Colonic mucosa (tissue), 4 donors: ENCODE measurements at places on chromosomes 4 and X. TPM values are rescaled to one million over a fixed set of nuclear protein-coding genes. Genes with fewer than 3 reads are reported as not detected.

Gene PCDH11X
- 0.05 TPM for total RNA-seq

DNA sequence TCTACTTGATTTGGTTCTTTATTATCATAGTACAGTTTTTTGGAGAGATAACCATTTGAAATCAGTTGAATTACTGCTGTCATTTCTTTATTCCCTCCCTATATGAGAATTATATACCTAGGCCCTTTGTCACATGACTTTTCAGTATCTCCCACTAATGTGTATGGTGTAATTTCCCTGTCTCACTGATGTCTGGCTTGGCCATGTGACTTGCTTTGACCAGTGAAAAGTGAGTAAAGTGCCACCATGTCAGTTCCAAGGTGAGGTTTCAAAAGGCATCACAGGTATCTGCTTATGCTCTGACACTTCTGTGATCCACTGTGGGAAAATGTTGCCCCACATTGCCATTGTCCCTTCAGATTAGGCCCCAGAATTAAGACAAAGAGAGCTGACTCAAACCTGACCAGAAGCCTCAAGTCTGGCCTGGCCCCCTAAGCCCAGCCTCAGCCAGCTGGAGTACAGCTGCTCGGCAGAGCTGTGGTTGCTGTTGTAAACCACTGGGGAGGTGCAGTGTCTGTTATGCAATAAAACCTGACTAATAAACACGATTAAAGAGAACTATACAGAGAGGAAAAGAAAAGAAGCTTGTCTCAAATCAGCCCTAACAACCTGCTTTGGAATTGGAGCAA, 27.5 kb downstream of the SETD7 start:
- peak; percentile 29 for DNase-seq

DNA sequence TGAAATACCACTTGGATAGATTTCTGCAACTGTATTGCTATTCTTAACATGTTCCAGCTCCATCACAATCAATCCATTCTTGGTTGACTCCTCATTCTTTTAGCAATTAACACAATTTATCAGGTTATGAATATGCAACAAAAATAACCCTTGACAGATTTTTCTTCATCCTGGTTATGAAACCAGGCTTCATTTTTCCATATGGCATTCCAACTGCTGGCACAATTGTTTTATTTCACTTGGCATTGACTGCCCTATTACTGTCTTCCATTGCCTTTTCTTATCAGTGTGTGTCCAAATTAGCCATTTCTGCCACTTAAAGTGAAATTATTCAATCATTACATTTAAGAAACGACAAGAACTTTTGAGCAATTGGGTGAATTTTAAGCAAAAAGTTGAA, 388.8 kb upstream of the EPHA5 start:
- no peak for DNase-seq

DNA sequence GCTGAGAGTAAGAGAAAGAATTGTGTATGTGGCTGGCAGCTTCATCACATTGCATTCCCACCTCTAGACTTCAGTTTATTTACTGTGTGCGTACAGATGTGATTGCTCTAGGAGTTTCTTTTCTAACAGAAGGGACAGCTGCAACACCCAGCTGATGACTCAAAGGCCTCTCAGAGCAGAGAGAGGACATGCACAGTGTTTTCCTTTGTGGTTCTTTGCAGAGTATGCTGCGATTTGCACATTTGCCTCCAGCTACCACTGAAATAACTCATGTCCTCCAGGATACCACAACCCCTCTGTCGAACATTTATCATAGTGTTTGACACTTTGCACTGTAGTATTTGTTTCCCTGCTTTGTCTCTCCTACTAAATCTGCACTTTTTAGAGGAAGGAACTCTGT, 294.1 kb downstream of the STIM2 start:
- DNase-seq: no peak

DNA sequence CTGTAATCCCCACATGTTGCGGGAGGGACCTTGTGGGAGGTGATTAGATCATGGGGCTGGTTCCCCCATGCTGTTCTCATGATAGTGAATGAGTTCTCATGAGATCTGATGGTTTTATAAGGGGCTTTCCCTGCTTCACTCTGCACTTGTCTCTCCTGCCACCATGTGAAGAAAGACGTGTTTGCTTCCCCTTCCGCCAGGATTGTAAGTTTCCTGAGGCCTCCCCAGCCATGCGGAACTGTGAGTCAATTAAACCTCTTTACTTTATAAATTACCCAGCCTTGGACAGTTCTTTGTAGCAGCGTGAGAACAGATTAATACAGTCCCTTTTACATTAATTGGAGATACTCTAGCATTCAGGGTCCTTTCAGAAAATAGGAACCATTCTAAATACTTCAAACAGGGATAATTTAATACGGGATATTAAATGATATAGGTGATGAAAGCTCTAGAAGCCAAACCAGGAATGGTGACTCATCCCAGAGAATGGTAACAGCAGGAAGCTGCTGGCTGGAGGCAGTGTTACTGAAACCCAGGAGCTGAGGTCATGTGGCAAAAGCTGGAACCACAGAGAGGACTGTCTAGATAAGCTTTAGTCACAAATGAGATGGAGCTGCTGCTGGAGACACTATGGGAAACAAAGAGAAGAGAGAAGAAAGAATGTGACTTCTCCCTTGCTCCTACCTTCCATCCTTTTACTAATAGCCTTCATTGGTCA, 57.3 kb downstream of the GSTCD start:
- no peak for DNase-seq

Gene C4orf54
- total RNA-seq: 0.27 TPM

GRCh38 chrX:96376266-96376665, 308.4 kb upstream of the DIAPH2 start:
- DNase-seq: no peak

Gene NEXMIF
- total RNA-seq: 0.82 TPM

DNA sequence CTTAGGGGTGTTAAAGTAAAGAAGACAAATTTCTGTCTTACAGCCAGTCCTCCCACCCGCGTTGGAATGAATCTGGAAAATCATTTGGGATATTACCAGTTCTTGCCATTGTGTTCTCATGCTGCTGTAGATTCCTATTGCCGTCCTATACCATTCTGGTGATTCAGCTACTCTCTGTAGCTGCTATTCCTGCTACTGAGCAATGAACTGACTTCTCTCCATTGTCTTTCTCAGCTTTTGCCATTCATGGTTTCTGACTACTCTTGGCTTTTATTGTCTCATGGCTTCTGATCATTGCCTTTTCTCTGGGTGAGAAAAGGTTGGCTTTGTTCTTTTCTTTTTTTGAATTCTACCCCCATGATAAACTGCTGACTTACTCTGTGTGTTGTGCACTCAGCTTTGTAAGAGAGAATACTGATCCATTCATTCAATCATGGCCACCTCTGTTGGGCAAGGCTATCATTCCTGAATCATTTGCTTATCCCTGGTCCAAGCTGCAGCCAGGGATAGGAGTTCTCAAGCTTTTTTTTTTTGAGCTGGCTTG, 27.7 kb upstream of the METAP1 start:
- DNase-seq: no peak

DNA sequence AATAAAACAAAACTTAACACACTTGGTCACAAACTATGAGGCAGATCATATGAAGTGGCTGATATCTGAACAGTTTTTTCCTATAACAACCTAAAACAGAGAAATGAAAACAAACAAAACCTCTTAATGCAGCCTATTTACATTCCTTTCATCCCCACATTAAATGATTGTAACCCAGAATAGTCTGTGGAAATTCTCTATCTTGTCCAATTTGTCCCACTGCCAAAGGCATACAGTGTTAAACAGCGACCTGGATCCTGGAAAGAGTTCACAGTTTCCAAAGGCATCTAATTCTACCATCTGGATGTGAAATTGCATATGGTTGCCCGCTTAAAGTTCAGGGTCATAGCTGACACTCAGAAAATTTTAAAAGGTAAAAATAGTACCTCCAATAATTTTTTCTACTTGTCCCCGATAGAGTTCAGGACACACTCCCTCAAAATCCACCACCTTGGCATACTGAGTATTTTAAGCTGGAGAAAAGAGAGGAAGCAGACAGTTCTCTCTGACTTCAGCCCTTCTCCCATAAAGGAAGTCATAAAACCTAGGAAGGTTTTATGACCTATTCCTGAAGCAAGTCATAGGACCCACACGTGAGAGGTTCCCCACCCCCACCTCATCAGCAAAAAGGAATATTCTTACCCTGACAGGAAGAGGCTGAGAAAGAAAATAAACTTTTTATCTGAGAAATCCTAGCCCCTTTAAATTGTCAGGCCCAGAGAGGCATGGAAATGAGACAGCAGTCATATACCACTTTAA, 270.2 kb downstream of the PAPSS1 start:
- peak; percentile 35 for DNase-seq

- DNase-seq: peak; percentile 65
These were observed 29.2 kb upstream of the CCNI start for GRCh38 chr4:77104791-77105540.

DNA sequence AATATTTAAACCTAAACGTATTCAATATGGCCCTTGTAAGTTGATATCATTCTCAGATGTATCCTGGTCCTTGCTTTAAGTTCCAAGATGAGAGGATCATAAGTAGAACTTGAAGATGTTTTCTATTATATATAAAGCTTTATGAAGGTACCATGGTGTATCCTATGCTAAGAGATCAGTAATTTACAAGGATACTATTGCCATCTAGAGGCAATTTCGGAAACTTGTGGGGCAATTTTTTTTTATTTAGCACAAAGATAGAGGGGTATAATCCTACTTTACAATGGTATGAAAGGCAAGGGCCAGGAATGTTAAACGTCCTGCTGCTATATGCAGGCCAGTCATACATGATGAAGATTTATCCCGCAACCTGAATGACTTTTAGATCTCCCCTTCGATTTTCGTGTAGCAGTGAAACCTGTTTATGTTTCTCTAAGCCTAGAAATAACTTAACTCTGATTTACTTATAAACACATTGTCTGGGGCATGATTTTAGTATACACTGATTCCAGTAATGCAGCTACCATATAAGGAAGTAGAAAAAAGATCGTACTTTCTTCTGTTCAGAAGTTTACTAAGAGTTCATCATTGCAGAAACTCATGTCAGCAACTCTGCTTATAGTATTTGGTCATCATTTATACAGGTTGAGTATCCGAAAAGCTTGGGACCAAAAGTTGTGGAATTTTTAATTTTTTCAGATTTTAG, 2.6 kb downstream of the SLC25A31 start:
- DNase-seq: no peak

DNA sequence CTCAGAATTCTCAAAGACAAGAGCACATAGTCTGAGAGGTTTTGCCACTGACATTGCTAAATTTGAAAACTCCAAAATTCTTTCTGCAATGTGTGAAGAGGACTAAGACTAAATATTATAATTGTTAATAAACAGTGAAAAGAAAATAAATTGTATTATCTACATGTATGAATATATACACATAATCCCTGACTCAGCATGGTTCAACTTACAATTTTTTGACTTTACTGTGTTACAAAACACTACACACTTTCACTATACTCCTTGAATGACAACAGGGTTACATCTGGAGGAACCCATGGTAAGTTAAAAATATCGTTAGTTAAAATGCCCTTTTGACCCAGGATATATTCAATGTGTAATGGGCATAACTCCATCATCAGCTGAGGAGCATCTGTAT, 2017.2 kb upstream of the TENM3 start:
- no peak for DNase-seq

GRCh38 chr4:89486042-89486441, 178.4 kb upstream of the GPRIN3 start:
- DNase-seq: no peak

DNA sequence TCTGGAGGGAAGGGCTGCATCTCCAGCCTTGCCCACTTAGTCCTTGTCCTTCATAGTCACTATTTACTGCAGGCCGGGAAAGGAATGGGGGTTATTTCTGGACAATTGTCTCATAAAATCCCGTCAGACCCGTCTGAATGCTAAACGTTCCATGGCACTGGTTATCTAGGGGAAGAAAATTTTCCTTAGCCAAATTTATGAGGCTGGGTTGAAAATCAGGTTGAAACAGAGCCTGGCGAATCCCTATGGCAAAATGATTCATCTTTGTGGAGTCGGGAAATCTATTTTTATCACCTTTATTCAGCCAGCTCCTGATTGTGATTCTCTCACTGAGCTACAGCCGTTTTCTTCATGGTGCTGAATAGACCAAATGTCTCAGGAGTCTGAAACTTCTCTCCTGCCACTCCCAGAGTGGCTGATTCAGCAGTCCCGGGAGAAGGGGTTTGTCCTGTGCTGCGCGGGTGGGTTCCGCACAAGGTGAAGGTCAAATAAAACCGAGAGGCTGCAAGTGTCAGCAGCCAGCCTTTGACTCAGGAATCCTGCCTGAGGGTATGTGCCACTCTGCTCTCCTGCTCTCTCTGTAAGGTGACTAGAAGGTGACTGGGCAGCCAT, 1.0 kb downstream of the LIMCH1 start:
- no peak for DNase-seq

GRCh38 chr4:66219401-66219800, 549.1 kb upstream of the EPHA5 start:
- no peak for DNase-seq

- DNase-seq: no peak
These were observed 9.2 kb downstream of the APBB2 start for GRCh38 chr4:41205130-41205529.

Gene TEX13C
- not detected for total RNA-seq

DNA sequence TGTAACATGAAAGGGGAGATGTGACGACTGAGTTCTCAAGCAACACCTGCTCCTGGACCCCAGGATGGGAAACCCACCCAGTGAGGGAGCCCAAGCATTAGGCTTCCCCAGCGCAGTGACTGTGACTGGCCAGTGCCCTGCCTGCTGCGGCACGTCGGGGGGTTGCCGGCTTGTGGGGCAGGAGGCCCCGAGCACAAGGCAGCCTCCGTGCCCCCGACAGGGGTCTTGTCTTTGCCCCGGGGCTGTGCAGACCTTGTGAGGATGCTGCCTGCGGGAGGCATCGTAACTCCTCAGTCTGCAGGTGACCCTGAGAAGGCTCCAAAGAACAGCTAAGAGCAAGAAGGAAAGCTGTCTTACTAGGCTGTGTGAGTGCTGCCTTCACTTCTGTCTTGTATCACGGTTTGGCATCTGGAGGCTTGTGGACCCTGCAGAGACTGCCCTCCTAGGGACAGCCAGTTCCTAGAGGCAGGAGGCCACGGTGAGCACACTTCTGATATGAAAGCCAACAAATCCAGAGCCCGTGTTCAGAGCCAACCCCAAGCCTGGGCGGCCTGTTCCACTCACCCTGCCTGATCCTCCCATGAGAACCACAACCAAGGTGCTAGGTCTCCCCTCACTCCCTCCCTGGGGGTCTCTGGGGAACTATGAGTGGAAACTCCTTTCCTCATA, 47.7 kb downstream of the FGFRL1 start:
- no peak for DNase-seq

Gene F9
- total RNA-seq: 0.12 TPM

Gene BANK1
- total RNA-seq: 0.82 TPM

GRCh38 chr4:143339497-143339896, 2.8 kb downstream of the GAB1 start:
- DNase-seq: no peak

Gene NKX3-2
- 1.4 TPM for total RNA-seq

GRCh38 chrX:42466332-42467046, 311.5 kb downstream of the PPP1R2C start:
- no peak for DNase-seq

Gene MAGEA2B
- not detected for total RNA-seq

GRCh38 chrX:133922390-133922771, 63.0 kb downstream of the GPC3 start:
- DNase-seq: no peak

GRCh38 chrX:21699136-21699535, 41.0 kb upstream of the KLHL34 start:
- no peak for DNase-seq

Gene VCX3B
- not detected for total RNA-seq
